Left cardiac atrium (tissue), 4 donors: ENCODE measurements at places on chromosomes 6 and 20.

- no peak for DNase-seq
These were observed 54.4 kb upstream of the GTSF1L start for GRCh38 chr20:43781215-43781614.

- DNase-seq = no peak
These were observed 60.1 kb downstream of the TRIM38 start for GRCh38 chr6:26022737-26023136.

DNA sequence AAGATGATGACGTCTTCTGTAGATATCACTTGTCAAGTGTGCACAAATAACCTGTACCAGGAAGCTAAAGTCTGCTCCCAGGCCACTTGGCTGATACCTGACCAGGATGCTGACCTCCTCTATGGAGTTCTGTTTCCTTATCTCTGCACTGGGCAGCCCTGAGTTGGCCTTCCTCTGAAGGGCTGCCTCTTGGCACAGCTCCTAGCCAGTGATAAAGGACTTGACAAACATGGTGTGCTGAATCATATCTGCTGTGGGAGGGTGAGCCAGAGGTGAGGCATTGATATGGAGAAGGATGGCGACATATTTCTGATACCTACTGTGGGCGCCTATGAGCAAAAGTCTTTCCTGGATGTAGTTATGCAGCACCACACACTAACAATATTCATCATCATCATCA, 32.8 kb upstream of the FOXA2 start:
- DNase-seq = peak; percentile 32

- no peak for DNase-seq
These were observed 828 bp downstream of the TP53RK start for GRCh38 chr20:46688151-46689081.

DNA sequence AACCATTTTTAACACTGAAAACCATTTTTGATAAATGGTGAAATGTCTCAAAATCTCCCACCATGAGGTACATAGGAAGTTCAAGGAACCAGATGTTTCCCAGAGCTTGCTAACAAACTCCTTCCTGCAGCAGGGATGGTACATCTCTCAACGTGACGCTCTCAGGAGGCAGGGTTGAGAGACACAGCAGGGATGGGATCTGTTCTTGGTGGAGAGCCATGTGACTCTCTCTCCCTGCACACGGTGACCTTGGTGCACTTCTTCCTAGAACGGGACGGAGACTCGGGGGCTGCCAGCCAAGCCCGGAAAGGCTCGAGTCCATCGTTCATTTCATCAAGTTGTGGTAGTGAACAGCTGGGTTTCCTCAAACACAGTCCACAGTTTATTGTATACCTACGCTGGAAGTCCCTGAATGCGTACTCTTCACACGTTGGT, 94.2 kb downstream of the FAM50B start:
- peak; percentile 46 for DNase-seq

GRCh38 chr6:29941471-29941870, 861 bp upstream of the HLA-A start:
- no peak for DNase-seq

GRCh38 chr6:26389349-26389894, 6.5 kb downstream of the BTN2A2 start:
- no peak for DNase-seq

DNA sequence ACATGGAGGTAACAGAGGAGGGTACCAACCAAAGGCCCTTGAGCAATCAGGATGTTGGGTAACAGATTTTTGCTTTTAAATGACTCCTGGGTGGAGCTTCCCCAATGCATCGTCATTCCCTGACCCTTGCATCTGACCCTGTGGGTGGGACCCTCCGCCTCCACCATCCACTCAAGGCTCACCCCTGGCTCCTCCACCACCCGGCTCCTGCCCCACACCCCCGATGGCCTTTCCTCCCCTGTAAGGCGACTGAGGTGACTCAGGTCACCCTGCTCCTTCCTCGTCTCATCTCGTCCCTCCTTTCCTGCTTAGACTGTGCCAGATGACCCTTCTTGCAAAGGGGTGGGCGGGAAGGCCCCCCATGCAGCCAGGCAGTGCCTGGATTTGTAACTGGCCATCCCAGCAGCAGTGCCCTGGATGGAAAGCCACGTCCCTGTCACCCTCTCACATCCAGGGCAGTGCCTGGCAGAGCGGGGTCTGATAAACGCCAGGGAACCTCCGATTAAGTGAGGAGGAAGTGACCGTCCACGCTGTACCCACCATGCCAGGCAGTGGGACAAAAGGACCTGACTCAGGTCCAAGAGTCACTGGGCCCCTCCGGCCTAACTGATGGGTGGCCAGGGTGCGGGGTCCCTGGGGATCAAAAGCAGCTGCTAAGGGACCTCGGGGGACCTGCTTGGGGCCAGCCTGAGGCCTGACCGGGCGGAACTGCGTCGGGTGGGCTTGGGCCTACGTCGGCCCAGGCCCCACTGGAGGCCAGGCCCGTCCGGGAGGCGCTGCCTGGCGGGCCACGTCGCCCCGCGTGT, 624 bp upstream of the NPEPL1 start:
- DNase-seq = peak; percentile 76

DNA sequence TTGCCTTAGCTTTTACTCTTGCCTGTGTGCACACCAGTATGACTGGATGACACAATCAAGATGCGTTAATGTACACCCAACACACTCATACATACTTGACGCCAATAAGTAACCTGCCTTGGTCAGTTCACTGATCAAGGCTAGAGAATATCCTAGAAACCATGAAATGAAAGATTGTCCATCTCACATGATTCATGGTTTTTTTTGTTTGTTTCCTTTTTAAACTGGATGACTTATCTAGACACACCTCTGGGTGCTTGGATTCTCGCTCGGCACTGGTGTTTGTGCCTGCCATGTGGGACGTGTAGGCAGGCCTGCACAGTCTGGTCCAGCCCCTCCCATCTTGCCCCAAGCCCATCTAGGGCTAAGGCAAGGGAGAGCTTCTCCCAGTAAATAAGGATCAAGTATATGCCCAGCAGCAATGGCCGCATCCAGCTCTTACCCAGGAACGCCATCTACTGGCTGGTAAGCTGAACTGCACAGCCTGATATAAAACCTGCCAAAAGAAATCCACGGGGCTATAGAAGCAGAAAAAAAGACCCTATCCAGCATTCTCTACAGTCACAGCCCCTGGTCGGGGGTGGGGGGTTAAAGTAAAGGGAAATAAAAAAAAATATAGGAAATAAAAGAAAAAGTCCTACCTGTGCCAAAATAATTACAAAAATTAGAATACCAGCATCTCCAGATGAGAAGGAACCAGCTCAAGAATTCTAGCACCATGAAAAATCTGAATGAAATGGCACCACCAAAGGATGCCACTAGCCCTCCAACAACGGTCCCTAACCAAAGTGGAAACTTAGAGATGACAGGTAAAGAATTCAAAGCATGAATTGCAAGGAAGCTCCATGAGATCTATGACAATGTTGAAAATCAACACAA, 73.3 kb downstream of the OTOR start:
- no peak for DNase-seq

- peak; percentile 7 for DNase-seq
These were observed 52.2 kb downstream of the MYH7B start for GRCh38 chr20:35007891-35008290.

DNA sequence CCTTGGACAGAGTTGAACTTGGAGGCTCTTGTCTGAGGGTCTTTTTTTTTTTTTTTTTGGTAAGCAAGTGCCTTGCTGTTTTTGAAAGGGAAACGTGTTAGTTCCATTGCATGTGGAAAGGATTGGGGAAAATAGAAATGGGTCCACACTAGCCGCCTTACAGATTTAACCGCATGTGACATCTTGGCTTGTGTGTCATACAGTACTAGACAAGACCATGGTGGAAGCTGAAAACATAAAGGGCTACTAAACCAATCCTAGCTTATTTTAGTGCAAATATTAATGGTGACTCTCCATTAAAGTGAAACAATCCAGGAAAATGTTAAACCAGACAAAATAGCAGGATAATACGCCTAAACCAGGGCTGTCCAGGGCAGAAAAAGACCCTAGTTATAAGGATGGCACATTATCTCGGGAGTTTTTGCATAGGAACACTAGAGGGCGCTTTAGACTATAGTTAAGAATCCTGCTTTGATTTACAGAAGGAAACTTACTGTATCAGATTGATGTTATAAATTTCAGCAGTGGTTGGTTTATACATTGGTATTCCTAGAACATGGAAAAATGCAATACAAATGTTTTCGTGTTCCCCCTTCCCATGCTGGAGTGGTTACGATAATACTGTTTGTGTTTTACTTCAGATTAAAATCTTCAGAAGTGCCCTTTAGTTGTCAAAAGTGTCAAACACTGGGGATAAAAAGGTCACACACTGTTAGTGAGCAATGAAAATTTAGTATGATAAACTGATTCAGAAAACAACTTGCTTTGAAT, 59.8 kb upstream of the DEK start:
- DNase-seq = no peak

DNA sequence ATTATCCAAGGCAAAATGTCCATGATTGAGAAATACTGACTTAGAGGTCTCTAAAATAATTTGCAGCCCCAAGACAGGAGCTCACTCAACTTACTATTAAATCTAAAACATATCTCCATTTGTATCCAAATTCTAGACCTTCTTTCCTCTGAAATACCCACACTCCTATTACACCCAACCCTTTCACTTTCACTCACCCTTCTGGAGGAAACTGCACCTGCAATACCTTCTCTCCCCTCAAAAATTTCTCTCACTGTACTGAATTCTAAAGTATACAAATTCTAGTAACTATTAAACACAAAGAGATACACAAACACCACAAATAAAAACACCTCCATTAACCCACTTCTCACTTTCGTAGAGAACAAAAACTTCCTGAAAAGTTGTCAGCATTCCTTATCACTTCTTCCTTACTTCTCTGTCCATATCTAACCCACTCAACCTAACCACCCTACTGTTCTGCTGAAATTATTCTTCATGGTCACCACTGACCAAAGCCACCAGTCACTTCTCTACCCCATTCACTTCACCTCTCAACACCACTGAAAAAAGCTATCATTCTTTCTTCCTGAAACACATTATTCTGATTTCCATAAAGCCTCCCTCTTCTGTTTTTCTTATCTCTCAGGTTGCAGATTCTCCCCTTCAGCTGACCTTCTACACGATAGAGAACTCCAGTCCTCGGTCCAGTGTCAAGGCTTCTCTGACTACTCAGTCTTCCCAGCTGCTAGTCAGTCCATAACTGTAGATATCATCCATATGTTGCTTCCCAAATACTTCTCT, 12.0 kb downstream of the LMBRD1 start:
- no peak for DNase-seq

- no peak for DNase-seq
These were observed 91.2 kb downstream of the LCA5 start for GRCh38 chr6:79446006-79446405.

DNA sequence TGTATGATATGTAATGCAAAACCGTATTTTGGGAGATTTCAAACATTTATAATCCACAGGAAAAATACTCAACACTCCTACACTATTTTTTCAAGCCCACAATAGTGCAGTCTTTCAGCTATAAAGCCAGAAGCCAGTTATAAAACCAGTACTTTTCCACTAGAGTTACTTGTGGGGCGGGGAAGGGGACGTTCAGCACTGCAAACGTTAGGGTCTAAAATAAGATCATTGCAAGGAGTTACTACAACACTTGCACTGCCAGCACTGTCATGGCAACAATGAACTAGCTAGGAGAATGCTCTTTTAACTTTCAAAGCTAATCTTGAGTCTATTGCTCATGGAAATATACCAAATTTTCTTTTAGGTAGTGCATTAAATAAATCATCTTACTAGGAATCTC, 14.7 kb downstream of the SESN1 start:
- peak; percentile 55 for DNase-seq

DNA sequence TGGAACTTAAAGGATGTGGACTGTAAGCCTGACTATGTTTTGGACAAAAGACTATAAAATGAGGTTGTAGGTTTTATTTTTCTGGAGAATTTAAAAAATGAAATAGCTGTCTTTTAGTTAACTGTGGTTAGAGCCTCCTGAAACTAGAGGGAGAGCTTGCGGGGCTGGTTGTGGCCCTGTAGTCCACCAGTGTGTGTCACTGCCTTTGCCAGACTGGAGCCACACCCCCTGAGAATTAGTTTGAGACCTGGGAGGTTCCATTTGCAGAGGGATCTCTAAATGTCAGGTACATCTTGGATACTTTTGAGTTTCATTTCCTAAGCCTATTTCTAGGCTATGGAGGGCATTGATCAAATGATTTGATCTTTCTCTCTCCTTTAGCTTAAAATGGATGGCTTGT, 20.8 kb downstream of the ZC2HC1B start:
- no peak for DNase-seq

DNA sequence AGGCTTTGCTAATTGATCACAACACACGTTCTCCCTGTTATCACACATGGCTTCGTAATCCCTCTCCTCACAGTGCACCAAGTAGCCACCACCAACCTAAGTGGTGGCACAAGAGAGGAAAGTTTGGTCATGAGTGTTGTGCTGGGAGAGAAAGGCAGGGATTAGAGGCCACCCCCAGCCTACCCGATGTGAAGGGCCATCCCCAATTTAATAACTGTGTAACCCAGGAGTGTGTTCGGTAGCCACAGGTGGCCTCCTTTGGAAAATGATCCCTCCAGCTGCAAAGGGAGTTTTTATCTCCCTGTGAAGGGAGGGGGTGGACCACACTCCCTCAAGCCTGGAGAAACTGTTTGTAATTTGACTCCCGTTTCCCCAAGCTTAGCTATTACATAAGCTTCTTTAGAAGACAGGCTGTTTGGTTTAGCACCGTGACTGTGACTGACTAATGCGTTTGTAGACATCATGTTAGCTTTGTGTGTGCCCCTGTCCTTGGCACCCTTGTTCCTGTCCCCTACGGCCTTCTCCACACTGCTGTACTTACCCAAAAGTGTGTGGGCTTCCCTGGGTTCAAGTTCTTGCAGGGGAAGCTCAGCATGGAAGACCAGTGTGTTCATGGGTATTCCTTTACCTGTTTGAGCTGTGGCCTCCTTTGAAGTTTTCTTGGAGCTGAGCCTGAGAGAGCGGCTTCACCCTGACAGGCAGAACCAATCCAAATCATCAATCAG, 20.6 kb downstream of the PPP1R16B start:
- DNase-seq = no peak

DNA sequence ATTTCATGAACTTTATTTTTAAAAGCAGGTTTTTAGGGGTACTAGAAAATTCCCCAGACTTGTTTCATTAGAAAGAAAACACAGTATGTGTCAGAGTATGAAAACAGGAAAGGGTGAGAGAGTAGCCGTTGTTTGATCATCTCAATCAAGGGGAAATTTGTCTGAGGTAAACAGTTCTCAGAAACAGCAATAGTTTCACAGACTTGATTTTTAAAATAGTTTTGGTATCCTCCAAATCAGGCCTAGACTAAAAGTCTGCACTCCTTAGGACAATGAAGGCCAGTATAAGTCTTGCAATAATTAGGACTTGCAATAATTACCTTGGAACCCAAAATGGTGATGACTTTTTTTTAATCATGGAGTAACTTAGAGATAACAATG, 176.6 kb upstream of the TAB2 start:
- DNase-seq = no peak

- no peak for DNase-seq
These were observed 31.4 kb downstream of the SENP6 start for GRCh38 chr6:75633045-75633444.

GRCh38 chr6:87714093-87714842, 12.2 kb upstream of the AKIRIN2 start:
- no peak for DNase-seq

GRCh38 chr6:33207552-33208090, 679 bp upstream of the RING1 start:
- peak; percentile 68 for DNase-seq
